ENCODE measurements at places on chromosomes 5 and 9. TPM values are rescaled to one million over a fixed set of nuclear protein-coding genes. Genes with fewer than 3 reads are reported as not detected.

The HSD17B3 gene
- total RNA-seq = 1.2 TPM

The SPATA31C1 gene
- not detected for total RNA-seq

The PCDHA2 gene
- 1.3 TPM for total RNA-seq

The OR1Q1 gene
- total RNA-seq = not detected

The MYOZ3 gene
- total RNA-seq = not detected

The FAM13B gene
- total RNA-seq = 14.4 TPM

The PIP5KL1 gene
- total RNA-seq = 2.7 TPM

The SLC9A3 gene
- not detected for total RNA-seq

The NEUROG1 gene
- total RNA-seq = not detected

The TLR4 gene
- 24.3 TPM for total RNA-seq

The DOLPP1 gene
- total RNA-seq = 20.6 TPM

The FAM151B gene
- total RNA-seq = 2.6 TPM

The CNTFR gene
- not detected for total RNA-seq

The IFNB1 gene
- total RNA-seq = not detected

The TAF11L5 gene
- not detected for total RNA-seq

The PTPN3 gene
- total RNA-seq = 5.5 TPM

The DCAF12 gene
- 15.6 TPM for total RNA-seq

The C9orf50 gene
- 0.56 TPM for total RNA-seq
